ENCODE measurements at places on chromosomes 6 and 20. TPM values are rescaled to one million over a fixed set of nuclear protein-coding genes. Genes with fewer than 3 reads are reported as not detected.
A peak's percentile ranks its signal among the peaks of the same experiment; 100 is the strongest.

The KCNQ2 gene
- 0.01 TPM for polyA plus RNA-seq

The CALHM4 gene
- 0.86 TPM for polyA plus RNA-seq

The SIRPG gene
- polyA plus RNA-seq: 0.01 TPM

The AGER gene
- polyA plus RNA-seq: 1.7 TPM

The PTCRA gene
- polyA plus RNA-seq: 0.09 TPM

The CRISP3 gene
- polyA plus RNA-seq: 0.04 TPM

The LINC00237 gene
- polyA plus RNA-seq: not detected

- no peak for DNase-seq
Observed at GRCh38 chr6:112522587-112522986, 175.5 kb downstream of the RFPL4B start.

GRCh38 chr20:23246717-23247664 is 103.6 kb upstream of the NXT1 start:
- peak; percentile 35 for DNase-seq

GRCh38 chr6:5204376-5204775 is 56.4 kb downstream of the LYRM4 start:
- no peak for DNase-seq

DNA sequence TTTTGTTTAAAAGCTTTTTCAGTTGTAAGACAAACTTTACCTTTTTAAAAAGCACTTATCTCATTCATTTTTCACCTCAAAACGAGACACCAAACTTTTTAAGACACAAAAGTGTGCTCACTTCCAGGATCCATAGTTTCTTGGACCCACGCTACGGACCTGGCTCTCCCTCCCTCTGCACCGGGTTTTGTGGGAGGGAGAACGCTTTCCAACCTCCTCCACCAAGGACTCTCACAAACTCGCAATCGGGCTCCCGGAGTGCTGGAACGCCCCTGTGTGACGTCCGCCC is 436 bp downstream of the CAGE1 start:
- DNase-seq: peak; percentile 68

DNA sequence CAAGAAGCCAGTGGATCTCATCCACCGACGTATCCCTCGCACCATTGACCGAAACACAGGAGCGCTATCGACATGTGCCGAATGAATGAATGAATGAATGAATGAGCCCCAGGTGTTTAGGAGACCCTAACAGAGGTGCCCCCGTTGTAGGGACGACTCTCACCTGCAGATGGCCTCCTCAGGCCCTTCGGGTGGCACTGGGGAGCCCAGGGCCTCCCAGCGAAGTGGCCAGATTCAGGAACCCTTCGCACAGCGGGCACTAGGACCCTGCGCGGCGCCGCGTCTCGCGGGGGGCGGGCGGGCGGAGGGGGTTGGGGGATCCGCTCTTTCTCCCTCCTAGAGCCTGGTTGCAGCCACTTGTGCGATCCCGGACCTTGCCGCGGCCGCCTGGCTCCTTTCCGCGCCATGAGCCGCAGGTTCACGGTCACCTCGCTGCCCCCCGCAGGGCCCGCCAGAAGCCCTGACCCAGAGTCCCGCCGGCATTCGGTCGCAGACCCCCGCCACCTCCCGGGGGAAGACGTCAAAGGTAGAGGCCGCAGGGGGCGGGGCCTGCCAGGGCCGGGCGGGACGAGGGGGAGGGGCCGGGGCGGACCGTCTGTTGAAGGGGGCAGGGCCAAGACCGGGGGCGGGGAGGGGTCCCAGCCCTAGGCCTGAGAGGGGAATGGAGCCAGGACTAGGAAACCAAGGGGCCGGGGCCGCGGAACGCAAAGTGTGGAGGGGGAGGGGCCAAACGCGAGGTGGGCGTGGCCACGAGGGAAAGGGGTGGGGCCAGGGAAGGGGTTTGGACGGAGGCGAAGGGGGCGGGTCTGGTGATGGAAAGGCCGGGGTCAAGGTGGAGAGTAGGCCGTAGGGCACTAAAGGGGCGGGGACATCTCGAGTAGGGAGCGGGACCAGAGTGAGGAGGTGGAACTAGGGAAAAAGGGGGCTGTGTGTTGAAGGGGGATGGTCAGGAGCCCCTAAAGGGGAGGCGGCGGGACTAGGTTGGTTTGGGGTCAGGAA is 7.4 kb upstream of the SLC12A5 start:
- no peak for DNase-seq

DNA sequence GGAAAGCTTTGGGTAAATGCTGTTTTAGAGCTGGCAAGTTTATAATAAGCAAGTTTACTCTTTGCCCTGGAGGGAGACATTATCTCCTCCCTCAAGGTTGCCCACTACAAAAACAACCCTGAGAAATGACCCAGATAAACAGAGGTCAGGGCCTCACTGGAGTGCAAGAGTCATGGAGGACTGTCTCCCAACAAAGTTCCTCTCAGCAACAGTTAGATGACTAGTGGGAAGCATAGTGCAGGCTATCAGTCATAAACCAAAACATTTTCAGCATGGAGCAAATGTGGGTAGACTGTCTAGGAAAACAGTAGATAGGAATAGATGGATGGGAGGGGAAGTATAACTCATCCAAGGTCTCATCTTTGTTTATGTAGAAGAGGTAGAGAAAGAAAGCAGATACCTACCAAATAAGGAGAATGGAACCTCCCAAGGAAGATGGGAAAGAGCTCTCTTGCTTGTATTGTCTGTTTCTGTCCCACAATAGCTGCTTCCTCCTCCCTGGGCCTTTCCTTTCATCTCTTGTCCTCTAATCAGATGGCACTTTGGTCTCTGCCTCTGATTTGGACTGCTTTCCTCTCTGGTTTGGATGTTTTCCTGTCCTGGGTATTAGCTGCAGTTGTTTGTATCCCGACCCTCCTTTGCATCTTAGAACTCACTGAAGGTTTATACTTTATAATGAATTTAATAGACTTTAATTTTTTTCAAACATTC is 95.4 kb downstream of the WASF1 start:
- DNase-seq: no peak

GRCh38 chr6:110769923-110770322 is 45.3 kb downstream of the CDK19 start:
- DNase-seq: no peak

GRCh38 chr6:70985156-70985555 is 28.3 kb upstream of the B3GAT2 start:
- DNase-seq: no peak

DNA sequence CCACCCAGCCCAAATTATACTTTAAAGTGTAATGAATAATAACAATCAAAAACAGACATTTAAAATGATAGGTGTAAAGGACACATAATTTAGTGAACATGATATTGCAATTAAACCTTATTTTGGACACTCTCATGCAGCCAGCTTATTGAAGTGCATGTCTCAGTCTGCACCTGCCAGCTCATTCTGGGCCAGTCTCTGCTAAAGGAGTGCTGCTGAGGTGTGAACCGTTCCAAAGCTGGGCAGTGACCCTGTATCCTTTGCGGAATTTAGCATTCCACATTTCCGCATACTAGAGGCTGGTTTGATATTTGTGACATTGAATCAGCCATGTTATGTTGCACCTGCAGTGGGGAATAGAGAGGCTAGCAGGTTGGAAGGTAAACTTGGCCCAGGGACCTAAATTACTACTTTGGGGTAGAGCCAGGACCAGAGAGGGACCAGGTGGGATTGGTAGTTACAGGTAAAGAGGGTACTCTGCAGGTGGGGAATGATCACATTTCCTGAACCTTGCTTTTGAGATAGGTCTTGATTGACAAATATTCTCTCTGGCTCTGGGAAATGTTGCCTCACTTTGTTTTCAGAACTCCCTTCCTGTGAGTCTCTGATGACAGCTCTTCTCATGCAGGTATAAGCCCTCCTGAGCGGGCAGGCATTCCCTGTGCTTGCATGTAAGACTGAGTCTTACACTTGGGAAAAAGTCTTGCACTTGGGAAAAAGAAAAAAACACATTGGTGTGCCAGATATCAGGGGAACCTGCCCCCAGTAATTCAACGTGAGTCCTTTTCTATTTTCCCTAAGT is 26.2 kb downstream of the TULP4 start:
- DNase-seq: no peak

- DNase-seq: no peak
Observed at GRCh38 chr6:137473598-137473997, 20.6 kb downstream of the OLIG3 start.

DNA sequence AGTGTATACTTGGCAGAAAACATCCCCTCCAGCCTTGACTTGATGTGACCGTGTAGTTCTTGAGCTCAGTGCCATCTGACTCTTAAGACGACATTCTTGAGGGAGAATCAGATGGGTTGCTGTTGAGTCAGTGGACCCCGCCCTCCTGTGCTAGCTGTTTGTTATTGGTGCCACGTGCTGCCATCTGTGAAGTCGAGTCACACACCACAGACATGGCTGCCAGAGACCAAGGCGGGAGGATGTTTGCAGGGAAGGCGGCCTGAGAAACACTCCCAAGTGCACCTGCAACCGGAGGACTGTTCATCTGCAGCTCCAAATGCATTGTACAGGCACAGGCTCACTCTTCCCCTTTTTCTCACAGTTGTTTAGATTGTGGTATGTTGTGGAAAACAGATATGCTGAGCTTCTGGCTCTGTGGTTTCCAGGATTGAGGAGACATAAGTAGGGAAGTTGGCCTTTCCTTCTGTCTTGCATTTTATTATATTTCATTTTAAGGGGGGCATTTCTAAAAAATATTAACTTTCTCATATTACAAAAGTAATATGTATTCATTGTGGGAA is 345.3 kb upstream of the ZFP64 start:
- DNase-seq: no peak

DNA sequence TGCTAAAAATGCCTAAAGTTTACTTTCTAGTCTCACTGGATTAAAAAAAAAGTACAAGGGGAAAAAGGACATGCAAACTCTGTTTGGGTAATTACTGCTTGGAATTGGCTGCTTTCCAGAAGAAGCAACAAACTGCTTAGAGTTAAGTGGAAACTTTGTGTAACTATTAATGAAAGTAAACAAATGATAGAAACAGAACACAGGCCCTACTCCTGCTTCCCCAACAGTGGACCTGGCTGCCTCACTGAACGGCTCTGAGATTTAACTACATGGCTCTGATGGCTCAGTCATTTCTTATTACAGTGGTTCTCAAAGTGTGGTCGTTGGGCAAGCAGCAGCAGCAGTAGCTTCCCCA is 108.5 kb downstream of the MAN1A1 start:
- DNase-seq: no peak

- DNase-seq: peak; percentile 94
Observed at GRCh38 chr6:3825851-3826581, 23.2 kb upstream of the FAM50B start.

GRCh38 chr6:5294392-5295211 is 33.3 kb downstream of the FARS2 start:
- DNase-seq: no peak

GRCh38 chr6:27865850-27866356 is 46.3 kb downstream of the OR2B2 start:
- DNase-seq: no peak

- no peak for DNase-seq
Observed at GRCh38 chr20:44646641-44647274, 4.7 kb downstream of the ADA start.

DNA sequence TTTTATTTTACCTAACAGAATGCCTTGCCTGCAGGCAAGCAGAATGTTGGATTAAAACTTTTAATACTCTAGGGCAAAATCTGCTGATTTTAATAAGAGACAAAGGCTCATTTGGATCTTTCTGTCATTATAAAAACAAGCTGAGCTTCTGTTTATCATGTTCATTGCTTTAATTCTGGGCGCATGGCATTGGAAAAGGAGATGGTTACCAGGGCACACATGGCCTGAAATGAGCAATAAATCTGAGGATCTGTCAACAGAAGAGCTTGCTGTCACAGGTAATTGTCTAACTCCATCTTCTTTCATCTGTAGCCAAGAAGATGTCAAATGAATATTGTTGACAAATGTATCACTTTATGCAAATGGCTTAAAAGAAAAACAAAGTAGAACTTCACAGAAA is 439.6 kb downstream of the DOK5 start:
- DNase-seq: no peak

- DNase-seq: no peak
Observed at GRCh38 chr6:120290964-120291363, 941.4 kb upstream of the MAN1A1 start.

GRCh38 chr20:62067547-62068260 is 2.0 kb upstream of the TAF4 start:
- DNase-seq: no peak

GRCh38 chr6:42511803-42512422 is 51.9 kb upstream of the UBR2 start:
- DNase-seq: no peak

- DNase-seq: no peak
Observed at GRCh38 chr6:21871831-21872230, 278.3 kb downstream of the SOX4 start.

GRCh38 chr6:159939591-159940016 is 29.3 kb upstream of the IGF2R start:
- no peak for DNase-seq

GRCh38 chr6:133814797-133815196 is 74.1 kb upstream of the TCF21 start:
- no peak for DNase-seq

DNA sequence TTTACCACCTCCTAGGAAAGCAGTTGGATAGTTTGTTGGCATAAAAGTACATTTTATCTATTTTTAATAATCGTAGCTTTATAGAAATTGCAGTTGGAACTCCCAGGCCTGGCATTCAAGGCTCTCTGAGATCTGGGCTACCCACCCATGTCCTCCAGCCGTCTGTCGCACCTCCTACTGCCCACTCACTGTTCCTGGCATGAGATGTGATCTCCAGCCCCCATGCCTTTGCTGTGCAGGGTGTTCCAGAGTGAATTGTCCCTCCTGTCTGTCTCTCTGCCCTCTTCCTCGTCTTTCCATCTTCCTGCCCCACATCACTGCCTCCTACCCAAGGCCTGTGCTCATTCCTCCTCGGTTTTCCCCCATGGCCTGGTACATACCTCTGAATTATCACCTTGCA is 50.7 kb downstream of the PTPN1 start:
- DNase-seq: no peak

DNA sequence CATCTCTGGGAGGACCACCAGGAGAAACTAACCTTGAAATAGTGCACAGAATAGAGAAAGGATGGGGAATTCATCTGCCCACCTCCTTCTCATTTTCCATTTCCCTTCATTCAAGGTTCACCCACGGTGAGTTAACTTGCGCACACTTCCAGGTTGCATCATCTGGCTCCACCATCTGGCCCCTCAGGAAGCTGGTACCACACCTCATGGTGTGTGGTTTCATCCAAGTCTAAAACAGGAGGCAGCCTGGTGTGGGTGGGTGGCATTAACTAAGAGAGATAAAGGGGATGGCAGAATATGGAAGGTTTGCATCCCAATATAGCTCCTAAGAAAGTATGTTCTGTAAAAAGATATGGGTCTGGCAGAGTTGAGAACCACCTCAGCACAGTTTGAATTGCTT is 3.8 kb downstream of the ZNF334 start:
- no peak for DNase-seq

GRCh38 chr20:58649288-58650180 is 1.5 kb upstream of the STX16 start:
- DNase-seq: peak; percentile 56

Measured in psoas muscle (tissue), 8 donors.